GM19239 (cell line): ENCODE measurements at places on chromosomes 1 and 21.

GRCh38 chr1:152162792-152163463 is 3.9 kb upstream of the RPTN start:
- no peak for DNase-seq

GRCh38 chr21:43944757-43945156 is 67.4 kb upstream of the TRAPPC10 start:
- DNase-seq: no peak

DNA sequence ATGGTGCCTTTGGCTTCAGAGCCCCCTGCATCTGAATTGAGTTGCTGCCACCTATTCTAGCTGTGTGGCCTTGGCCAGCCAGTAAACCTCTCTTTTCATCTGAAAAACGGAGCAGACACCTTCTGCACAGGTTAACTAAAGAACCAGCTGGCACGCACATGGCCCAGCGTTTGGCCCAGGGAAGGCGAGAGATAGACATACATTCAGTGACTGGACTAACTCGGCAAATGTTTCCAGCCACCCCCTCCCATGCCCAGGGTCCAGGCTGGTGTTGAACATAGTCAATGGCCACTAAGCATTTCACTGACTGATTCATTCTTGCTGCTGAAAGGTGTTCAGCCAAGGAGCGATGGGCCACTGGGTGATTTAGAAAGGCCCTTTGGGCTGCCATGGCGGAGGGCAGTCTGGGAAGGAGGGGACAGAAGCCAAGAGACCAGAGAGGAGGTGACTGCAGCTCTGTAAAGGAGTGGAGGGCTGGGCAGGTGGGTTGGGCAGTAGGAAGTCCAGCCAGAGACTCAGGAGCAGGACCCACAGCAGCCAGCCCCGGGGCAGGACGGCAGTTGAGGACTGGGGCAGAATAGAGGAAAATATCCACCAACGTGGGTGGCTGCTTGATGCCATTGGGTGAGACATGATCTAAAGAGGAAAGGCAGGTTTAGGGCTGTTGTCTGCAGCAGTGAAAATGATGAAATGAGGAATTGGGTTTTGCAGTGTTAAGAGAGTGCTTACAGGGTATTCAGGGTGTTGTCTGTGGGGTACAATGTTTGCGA is 184.3 kb downstream of the HIVEP3 start:
- DNase-seq: no peak

DNA sequence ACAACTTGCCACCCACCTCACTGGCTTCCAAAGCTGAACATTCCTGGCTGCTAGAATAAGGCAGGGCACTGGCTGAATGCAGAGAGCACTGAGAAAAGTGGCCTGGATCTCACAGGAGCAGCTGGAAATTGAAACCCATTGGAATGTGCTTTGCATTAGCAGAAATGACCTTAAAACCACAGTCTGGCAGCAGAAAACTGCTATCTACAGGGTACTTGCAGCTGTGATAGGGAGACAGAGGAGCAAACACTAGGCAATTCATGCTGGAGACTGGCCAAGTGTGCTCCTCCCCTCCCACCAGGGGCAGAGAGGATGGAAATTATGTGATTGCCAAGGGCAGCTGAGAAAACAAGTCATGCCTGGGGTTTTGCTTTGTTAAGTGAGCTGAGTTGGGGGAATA is 47.2 kb downstream of the HSD3B1 start:
- DNase-seq: no peak

- no peak for DNase-seq
Observed at GRCh38 chr21:35509001-35509704, 460.1 kb upstream of the RUNX1 start.

GRCh38 chr21:29610779-29611360 is 312.1 kb downstream of the BACH1 start:
- DNase-seq: no peak

DNA sequence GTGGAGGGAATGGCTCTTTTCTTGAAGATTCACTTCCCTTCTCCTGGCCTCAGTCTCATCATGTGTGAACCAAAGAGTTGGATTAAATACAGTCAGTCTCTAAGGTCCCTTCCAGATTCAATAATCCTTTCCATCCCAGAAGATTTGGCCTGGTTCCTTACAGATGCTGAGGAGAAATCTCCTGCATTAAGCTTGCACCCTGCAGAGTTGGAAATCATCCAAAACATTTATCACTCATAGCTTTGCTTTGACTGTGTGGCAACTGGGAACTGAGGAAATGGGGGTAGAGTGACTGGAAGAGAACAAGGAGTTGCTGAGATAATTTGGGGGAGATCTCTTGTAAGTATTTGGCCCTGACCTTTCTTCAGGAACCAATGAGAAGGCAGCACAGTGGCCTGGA is 220.5 kb upstream of the SGIP1 start:
- DNase-seq: no peak

- DNase-seq: no peak
Observed at GRCh38 chr1:77846966-77847365, 41.5 kb upstream of the NEXN start.

GRCh38 chr21:28781602-28782276 is 210.9 kb downstream of the LTN1 start:
- no peak for DNase-seq

GRCh38 chr1:46137916-46138315 is 5.5 kb upstream of the PIK3R3 start:
- no peak for DNase-seq

GRCh38 chr1:82215056-82215852 is 414.5 kb downstream of the ADGRL2 start:
- DNase-seq: no peak

GRCh38 chr21:45207839-45208626 is 79.7 kb downstream of the POFUT2 start:
- DNase-seq: no peak

GRCh38 chr1:209485167-209485566 is 98.3 kb upstream of the CAMK1G start:
- DNase-seq: no peak

DNA sequence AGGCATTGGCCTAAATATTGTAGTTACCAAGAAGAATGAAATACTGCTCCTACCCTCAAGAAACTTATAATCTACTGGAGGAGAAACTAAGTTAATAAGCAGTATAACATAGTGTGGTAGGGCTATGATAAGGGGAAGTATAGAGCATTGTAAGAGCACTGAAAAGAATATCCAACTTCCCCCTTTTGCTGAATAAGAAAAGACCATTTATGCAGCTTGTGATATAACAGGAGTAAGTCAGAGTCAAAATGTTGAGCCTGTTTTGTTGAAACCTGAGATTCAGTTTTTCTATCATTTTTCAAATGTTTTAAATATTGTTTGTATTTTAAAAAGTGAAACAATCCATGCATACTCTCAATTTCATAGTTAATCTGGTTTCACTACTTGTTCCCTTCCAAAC is 48.3 kb upstream of the FCRL4 start:
- no peak for DNase-seq

DNA sequence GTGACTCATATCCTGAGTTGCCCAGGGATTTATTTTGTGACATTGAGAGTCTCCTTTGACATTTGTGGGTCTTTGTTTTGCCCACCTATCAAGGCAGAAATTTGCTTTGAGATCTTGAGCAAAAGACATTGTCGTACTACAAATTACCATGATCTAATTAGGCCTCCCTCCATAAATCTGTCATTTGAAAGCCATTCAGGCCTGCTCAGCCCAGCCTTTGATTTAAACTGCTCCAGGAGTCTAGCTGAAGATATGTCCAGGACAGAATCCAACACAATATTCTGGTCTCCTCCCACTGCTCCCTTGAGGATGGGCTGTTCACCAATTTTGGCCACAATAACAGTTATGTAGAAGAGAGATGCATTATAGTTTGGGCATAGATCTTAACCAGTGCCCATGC is 86.7 kb downstream of the PROX1 start:
- DNase-seq: no peak

- DNase-seq: no peak
Observed at GRCh38 chr1:111468717-111469100, 5.1 kb upstream of the C1orf162 start.

- no peak for DNase-seq
Observed at GRCh38 chr1:231883382-231883781, 256.8 kb downstream of the DISC1 start.
